MM.1S (cell line): ENCODE measurements at places on chromosomes 5 and 9.

GRCh38 chr9:20309124-20309523, 313.2 kb downstream of the MLLT3 start:
- no peak for DNase-seq

DNA sequence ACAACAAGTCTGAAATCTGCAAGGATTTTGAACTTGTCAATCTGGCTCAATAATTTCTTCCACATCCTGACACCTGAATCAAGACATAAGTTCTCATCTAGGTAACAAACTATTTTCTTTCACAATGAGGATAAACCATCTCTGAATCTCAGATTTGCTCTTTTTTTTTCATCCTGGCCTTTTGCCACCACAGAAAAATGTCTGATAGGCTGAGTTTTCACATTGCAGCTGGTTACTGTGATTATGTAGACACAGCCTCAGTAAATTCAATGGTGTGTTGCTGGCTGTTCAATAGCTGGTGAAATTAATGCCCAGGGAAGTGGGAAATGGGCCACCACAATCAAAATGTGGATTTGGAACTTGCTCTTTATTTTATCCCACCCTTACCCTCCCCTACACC, 2.8 kb upstream of the ADRA1B start:
- no peak for DNase-seq

DNA sequence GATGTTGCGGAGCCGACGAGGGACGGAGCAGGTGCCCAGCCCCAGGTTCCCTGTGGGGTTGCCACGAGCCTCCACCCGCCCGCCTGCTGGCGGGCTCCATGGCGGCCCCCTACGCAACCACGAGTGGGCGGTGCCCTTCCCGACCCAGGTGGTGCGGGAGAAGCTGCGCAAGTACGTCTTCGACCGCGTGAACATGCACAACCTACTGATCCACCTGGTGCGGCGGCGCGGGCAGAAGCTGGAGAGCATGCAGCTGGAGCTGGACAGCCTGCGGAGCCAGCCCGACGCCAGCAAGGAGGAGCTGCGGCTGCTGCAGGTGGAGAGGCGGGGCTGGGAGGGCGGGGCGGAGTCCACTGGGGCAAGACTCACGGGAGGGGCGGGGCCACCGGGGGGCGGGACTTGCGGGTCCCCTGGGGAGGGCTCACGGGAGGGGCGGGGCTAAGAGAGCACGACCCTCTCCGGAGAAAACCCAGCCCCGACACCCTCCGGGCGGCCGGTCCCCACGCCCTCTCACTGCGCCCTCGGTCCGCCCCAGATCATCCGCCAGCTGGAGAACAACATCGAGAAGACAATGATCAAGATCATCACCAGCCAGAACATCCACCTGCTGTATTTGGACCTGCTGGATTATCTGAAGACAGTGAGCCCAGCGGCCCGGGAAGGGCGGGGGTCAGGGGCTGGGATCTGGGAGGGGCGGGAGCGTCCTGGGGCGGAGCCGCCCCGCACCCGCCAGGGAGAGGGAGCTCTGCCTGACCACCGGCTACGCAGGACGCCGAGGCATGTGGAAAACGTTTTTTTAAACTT, 3.9 kb downstream of the CCDC183 start:
- DNase-seq: peak; percentile 91

GRCh38 chr5:54148858-54149257, 161.5 kb downstream of the ARL15 start:
- no peak for DNase-seq

DNA sequence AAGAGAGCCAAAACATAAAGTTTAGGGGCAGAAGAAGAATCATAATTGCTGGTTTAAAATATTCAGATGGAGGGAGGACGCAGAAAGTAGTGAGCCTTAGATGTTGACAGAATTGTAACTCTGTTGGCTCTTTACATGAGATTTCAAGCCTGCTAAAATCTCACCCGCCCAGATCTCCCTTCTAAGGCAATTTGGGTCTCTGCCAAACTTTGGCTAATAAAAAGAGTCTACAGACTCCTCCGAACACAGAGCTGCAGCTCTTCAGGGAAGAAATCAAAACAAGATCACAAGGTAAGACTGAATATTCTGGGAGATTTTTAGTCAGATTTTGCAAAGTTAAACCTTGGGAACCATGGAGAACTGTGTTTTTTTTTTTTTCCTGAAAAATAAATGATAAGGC, at the start of gene IL33:
IL33 (plus strand) TSS at position 246 of the 400 bp plus-strand sequence. CDS start 25,888 bp downstream, outside the sequence.
- no peak for DNase-seq

DNA sequence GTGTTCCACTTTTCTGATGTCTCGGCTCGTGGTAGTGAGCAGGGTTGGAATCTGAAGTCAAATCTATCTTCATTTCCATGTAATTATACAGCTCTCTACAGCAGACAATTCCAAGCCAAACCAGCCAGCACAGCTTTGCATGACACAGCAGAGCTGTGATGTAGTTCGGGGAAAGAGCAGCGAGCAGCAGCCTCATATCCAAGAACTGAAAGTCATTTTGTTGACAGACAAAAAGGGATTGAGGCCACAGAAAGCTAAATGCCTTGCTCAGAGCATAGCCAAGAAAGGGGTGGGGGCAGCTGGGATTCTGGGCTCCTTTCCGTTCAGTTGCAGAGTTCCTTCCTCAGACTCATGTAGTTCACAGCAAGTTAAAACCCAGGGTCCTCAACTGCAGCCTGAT, 32.1 kb downstream of the LCP2 start:
- DNase-seq: no peak

GRCh38 chr5:26674846-26675245, 363.5 kb downstream of the CDH9 start:
- DNase-seq: no peak

DNA sequence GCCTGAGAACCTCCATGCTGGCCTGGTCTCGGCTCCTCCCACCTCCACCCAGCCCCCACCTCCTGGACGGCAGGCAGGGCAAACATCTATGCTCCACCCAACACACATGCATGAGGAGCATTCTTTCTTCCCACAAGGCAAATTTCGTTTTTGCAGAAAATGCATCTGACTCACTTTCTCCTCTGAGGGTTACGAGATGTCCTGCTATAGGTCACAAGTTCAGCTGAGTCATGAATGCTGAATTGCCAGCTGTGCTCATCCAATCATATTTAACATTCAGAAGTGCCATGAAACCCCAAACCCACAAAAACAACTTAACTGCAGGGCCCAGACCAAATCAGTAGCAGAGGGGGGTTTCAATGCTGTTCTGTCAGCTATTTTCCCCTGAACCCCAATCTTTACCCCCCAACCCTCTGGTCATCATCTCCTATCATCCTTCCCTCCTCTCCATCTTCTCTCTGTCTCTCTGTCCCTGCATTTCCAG, 39.0 kb upstream of the OSMR start:
- peak; percentile 60 for DNase-seq

- DNase-seq: no peak
These were observed 5.2 kb downstream of the STOM start for GRCh38 chr9:121364886-121365285.

DNA sequence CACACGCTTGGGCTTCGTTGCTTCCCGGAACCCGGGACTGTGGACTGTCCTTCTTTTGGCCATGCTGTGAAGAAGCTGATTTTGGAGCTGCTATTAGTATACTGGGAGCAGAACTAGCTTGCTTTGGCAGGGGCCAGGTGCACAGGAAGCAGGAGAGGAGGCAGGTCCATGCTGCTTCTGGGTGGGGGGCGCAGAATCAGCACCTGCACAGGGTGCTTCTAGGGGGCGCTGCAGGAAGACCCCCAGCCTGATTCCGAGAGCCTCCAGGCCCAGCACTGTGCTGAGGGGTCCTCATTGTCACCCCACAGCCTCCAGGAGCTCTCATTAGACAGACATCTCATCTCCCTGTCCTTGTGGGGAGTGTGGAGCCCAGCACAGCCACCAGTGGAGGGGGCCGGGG, 252.6 kb upstream of the IRX4 start:
- no peak for DNase-seq

DNA sequence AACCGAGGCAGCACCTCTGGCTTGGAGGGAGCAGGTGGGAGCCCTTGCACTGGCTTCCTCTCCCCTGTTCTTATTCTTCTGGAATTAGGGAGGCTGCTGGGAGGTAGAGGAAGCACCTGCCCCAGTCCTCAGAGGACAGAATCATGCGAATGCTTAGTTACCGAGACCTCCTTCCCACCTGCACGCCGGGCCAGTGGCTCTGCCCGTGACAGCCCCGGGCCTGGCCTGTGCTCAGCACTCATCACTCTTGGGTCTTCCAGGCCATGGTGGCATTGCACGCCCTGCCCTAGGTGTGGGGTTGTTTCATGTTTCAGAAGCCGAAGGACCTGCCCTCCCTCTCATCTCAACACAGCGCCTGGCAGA, 45.3 kb upstream of the NKD2 start:
- DNase-seq: no peak

- no peak for DNase-seq
These were observed 23.5 kb upstream of the SPIN1 start for GRCh38 chr9:88364706-88365105.

GRCh38 chr5:153447534-153447933, 42.9 kb upstream of the GRIA1 start:
- DNase-seq: no peak

- peak; percentile 64 for DNase-seq
These were observed 132.9 kb downstream of the PALM2AKAP2 start for GRCh38 chr9:109912726-109913460.

GRCh38 chr5:179438011-179438441, 92.8 kb upstream of the ADAMTS2 start:
- no peak for DNase-seq

- no peak for DNase-seq
These were observed 283.4 kb downstream of the NFIB start for GRCh38 chr9:14030375-14031059.

DNA sequence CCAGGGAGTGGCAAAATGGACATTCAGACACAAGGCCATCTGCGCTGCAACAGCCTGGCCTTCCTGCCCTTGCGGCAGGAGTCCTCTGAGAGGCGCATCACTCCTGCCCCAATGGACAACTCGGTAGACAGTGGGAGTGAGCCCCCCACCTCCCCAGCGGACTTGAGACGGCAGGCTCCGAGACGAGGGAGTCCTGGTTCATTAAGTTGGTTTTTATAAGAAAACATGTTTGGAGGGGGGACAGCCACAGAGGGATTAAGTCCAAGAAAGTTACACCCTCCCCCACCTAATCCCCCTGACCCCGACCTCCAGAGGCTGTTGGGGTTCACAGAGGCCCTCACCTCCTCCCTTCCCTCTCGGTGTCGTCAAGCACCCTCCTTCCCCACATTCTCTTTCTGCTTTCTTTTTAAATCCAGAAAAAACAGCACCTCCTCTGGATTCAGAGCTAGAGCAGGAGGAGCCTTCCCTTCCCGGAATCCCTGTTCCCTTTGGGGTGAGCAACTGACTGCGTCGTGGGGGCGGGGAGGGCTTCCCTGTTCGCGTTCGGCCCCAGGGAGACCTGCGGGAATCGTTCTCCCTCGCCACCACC, 1.8 kb upstream of the EGR1 start:
- DNase-seq: no peak
